Activated CD8-positive, alpha-beta memory T cell treated with anti-CD3 and anti-CD28 coated beads for 48 hours (primary cell): ENCODE measurements at places on chromosomes 12 and 14.

GRCh38 chr14:103020271-103021170 lies 36.8 kb downstream of the CDC42BPB start:
- DNase-seq, result no peak

DNA sequence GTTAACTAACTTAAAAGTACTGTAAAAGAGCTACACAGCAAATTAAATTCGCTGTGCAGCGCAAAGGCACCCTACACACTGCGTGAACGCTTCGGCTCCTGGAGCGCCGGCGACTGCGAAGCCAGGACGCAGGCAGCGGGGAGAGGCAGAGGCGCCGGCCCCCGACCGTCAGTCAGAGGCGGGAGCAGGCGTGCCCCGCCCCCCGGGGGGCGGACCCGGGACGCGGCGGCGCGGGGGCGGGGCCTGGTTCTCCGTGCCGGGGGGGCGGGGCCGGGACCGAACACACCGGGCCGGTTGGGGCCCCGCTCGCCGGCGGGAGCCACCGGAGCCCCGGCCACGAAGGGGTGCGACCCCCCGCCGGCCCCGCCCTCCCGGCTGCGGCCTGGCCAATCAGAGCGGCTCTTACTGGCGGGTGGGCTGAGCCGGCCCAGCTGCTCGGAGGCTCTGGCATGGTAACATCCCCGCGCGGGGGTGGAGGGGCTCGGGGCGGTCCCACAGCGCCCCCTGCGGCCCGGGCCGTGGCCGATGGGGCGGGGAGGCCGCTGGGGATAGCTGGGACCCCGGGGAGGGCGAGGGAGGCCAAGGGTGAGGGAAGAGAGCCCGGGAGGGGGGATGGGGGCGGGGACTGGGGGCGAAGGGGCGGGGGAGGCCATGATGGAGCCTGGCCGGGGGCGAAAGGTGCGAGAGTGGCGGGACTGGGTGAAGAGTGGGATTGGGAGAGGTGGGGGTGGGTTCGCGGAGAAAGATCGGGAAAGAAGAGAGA lies at the start of gene PRPF40B:
TSS of gene PRPF40B (plus strand) at position 420 of the 763 bp plus-strand sequence. CDS start at position 450, 30 bp downstream.
- peak; percentile 65 for DNase-seq

DNA sequence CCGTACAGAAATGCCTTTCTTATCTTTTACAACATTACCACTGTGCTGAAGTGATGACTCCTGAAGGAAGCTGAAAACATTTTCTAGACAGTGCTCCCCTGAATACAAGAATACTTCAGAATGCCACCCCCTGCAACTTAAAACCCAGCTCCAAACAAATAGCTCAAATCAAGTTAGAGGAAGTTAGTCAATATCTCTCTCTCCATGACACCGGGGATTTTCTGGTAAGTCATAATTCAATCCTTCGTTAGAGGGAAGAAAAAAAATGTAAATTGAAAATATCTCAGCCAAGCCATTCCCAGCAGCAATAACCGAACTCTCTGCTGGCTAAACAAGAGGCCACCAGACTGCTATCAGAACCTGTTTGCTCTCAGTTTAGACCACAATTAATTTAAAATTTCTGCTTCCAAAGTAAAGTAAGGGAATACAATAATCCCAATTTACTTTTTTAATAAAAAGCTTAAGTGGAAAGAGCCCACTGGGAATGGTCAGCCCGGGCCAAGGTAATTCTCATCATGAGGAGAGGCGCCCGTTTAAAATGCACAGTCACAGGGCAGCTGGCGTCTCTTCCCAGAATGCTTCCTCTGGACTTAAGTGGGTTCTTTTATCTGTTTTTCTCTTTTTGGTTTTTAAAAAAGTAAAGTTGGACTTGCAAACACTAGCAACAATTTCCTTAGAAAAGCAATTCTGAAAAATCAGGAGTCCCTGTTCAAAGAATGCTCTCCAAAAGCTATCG lies 710.1 kb upstream of the STXBP6 start:
- DNase-seq, result no peak

GRCh38 chr12:71183018-71183417 lies 25.2 kb upstream of the TSPAN8 start:
- no peak for DNase-seq

- no peak for DNase-seq
Observed at GRCh38 chr14:94601884-94602391, 10.3 kb upstream of the SERPINA3 start.
